Sigmoid colon (tissue), 7 donors: ENCODE measurements at places on chromosomes 7 and 10. TPM values are rescaled to one million over a fixed set of nuclear protein-coding genes. Genes with fewer than 3 reads are reported as not detected.

UFSP1 gene
- 7.1 TPM for total RNA-seq

STOX1 gene
- 1.7 TPM for total RNA-seq

SRPK2 gene
- total RNA-seq, result 42.9 TPM

SLC18A3 gene
- total RNA-seq, result 2.5 TPM

ZNF365 gene
- 0.36 TPM for total RNA-seq

CALCR gene
- total RNA-seq, result not detected

PVRIG gene
- total RNA-seq, result not detected

AQP1 gene
- 114 TPM for total RNA-seq

CRPPA gene
- 4.7 TPM for total RNA-seq

FZD8 gene
- 12.1 TPM for total RNA-seq
